ENCODE measurements at places on chromosomes 13 and 19. TPM values are rescaled to one million over a fixed set of nuclear protein-coding genes. Genes with fewer than 3 reads are reported as not detected.

FXYD1 gene
- total RNA-seq, result not detected

CALR3 gene
- 0.16 TPM for total RNA-seq

KLK7 gene
- not detected for total RNA-seq

CGB5 gene
- not detected for total RNA-seq

CLEC4G gene
- not detected for total RNA-seq

DAND5 gene
- 0.06 TPM for total RNA-seq

FCER2 gene
- not detected for total RNA-seq
